Large intestine (tissue), 12 donors: ENCODE measurements at places on chromosomes 2 and 18. TPM values are rescaled to one million over a fixed set of nuclear protein-coding genes. Genes with fewer than 3 reads are reported as not detected.

The NOL4 gene
- 6.5 TPM for polyA plus RNA-seq

- DNase-seq, result no peak
These were observed 38.5 kb downstream of the CDCA7 start for GRCh38 chr2:173393186-173393585.

DNA sequence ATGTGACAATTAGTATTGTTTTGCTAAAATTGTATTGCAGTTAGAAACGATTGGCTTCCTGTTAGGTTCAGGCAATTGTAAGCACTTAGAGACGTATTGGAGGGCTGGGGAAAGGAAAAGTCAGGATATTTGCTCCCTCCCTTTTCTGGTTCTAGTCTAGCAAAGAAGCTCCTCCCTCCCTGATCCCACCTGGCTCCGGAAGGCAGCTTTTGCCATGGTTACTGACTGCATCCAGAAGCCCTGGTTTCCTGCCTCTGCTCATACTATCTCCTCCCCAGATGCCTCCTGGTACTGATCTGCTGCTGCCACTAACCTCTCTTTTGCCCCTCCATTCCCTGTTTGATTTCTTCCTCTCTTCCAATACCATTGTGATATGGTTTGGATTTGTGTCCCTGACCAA is 275.9 kb downstream of the MREG start:
- no peak for DNase-seq

The MFSD6 gene
- 21.8 TPM for polyA plus RNA-seq

DNA sequence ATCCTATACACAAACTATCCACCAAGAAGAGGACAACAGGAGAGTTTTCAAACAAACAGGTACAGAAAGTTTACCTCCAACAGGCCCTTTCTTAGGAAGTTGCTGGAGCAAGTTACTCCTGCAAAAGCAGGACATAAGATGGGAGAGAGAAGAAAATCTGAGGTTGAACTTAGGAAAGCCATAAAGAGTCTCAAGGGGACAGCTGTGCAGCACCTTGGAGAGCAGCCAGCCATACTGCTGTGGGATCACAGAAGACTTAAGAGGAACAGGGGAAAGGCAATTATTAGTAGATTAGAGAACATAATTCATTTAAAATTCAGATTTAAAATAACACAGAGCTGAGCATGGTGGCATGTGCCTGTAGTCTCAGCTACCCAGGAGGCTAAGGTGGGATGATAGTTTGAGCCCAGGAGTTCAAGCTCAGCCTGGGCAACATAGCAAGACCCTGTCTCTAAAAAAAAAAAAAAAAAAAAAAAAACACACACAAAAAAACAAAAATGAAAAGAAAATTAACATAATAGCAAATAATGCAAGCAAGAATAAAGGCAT is 148.1 kb upstream of the SIX3 start:
- peak; percentile 38 for DNase-seq

The CCDC74B gene
- polyA plus RNA-seq, result 3.1 TPM

GRCh38 chr2:2708575-2709430 is 377.7 kb upstream of the MYT1L start:
- DNase-seq, result no peak

- DNase-seq, result no peak
These were observed 56.0 kb downstream of the ROCK2 start for GRCh38 chr2:11288431-11288830.

The AKAIN1 gene
- polyA plus RNA-seq, result 0.12 TPM

GRCh38 chr2:36413218-36413617 is 57.6 kb downstream of the CRIM1 start:
- no peak for DNase-seq

DNA sequence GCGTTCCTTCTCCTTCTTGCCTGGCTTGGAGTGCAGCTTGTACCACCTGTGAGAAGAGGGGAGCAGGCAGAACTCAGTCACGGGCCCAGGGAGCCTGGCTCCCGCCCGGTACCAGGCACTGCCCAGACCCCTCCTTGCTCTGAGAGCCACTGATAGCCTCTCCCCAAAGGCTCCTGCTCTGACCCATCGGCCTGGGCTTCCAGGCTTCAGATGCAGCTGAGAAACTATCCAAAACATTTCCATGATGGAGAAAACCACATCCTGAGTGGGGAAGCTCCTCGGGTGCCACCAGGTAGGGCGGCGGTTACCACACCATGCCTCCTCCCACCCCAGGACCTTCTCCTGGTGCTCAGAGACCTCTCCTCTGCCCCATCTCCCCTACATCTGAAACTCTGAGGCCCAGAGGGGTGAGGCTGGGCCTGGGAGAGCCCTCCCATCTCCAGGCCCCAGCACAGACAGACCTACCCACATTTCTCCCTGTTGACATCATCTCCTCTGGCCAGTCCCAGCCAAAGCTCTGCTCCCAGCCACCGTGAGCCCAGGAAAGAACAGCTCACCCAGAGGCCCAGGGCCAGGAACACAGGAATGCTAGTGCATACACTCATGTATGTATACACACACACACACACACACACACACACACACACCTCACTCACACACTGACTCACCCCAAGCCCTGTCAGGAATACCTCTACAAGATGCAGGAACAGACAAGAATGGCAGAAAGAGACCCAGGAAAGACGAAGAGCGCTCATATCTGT is 17.9 kb upstream of the SFXN5 start:
- DNase-seq, result peak; percentile 73

DNA sequence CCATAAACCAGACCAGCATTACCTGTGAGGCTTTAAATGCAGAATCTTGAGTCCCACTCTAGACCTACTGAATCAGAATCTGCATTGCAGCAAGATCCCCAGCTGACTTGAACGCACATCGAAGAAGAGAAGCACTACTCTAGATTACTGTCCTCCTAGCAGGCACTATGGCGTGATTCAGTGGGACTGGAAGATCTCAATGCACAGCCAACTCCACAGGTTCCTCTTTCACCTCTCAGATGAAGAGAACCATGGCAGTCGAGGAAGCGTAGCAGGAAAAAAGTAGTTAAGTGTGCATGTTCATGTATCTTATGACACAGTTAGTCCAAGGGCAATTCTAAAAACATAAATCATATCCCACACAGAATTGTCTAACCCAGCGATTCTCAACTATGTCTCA is 97.4 kb downstream of the STK39 start:
- no peak for DNase-seq

The NYAP2 gene
- polyA plus RNA-seq, result 0.40 TPM

DNA sequence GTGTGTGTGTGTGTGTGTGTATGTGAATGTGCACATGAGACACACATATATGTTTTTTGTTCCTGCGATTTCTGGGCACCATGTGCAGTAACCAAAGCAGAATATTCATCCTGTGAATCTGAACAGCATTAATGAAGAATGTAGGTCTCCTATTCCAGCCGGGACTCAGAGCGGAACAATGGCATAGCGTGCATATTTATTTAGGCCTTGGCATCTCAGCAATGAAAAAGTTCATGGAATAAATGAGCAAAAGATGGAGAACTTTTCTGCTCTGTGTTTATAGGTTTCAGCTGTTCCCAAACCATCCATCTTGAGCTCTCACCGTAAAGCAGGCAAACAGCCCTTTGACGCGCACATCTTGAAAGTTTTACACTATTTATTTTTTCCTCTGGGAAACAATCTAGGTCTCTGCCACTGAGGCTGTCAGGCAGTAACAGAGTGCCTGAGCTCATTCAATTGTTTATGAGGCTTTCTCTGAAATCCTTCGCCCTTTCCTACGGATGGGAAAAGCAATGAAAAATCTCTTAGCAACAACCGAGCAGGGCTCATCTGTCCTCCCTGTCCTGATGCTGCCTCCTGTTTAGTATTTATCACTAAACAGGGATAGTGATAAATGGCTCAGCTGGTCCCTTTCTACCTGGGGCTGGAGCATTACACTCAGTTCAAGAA is 146.2 kb upstream of the MSH6 start:
- no peak for DNase-seq

DNA sequence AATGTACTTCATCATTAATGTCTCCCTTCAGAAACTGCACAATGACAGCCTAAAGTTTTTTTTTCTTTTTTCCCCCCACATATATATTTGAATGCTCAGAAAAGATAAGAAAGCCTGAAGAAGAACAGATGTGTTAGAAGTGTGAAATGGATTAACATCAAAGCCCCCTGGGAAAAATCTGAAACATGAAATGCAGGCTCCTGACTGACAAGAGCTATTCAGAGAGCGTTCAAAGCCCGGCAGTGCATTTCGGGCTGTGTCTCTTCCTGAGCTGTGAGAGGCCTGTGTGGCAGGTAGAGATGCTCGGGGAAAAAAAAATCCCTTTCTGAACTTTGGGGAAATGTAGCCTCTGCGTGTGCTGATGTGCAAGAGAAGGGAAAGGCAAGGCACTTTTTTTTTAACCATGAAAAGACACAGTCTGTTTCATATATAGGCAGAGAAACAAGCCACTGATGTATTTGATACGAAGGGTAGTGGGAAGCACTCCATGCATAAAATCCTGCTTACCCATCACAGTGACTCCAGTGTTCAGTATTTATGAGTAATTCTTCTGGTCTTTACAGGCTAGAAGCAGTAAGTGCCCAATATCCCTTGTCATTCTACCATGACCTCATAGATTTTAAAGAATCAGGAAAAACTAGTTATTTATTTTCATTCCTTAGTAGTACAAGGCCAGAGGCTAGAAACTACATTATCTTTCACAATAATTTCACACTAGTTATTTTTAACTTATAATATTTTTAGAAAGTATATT is 1574.2 kb upstream of the PIK3C3 start:
- no peak for DNase-seq

The ACVR1C gene
- polyA plus RNA-seq, result 25.6 TPM

The ASB18 gene
- 0.03 TPM for polyA plus RNA-seq
